ENCODE measurements at places on chromosomes 4 and X. TPM values are rescaled to one million over a fixed set of nuclear protein-coding genes. Genes with fewer than 3 reads are reported as not detected.
A peak's percentile ranks its signal among the peaks of the same experiment; 100 is the strongest.

Gene CXorf49
- not detected for total RNA-seq

Gene CLNK
- total RNA-seq, result not detected

Gene INTS6L
- total RNA-seq, result 19.6 TPM

Gene IL13RA2
- not detected for total RNA-seq

Gene IL2RG
- total RNA-seq, result 0.28 TPM

Gene GALNTL6
- total RNA-seq, result not detected

Gene MAGEA6
- 0.57 TPM for total RNA-seq

Gene PNMA5
- not detected for total RNA-seq

Gene TMEM156
- total RNA-seq, result 5.8 TPM

Gene CSAG1
- not detected for total RNA-seq

GRCh38 chr4:77190053-77190452 lies 33.0 kb downstream of the CCNG2 start:
- no peak for DNase-seq

DNA sequence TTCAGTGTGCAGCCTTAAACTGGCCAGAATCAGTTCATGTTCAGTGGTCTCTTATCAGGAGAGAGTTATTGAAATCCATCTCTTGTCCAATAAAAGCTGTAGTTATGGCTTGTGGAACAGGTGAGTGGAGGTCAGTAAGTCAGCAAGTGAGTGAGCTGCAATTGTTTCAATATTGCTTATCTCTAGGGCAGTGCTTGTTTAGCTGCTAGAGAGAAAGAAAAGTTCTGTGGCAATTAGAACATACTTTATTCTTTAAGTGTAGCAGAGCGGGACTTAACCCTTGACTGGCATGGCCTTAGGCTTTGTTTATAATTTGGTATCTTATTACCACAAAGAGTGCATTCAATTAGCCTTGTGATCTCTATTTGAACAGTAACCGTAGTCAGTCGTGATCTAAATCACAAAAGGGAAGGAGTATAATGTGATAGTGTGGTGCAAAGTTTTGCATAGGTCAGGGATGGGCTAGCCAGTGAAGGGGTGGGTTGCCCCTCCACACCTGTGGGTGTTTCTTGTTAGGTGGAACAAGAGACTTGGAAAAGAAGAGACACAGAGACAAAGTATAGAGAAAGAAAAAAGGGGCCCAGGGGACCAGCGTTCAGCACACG lies 6.9 kb upstream of the ETDC start:
- DNase-seq, result no peak

DNA sequence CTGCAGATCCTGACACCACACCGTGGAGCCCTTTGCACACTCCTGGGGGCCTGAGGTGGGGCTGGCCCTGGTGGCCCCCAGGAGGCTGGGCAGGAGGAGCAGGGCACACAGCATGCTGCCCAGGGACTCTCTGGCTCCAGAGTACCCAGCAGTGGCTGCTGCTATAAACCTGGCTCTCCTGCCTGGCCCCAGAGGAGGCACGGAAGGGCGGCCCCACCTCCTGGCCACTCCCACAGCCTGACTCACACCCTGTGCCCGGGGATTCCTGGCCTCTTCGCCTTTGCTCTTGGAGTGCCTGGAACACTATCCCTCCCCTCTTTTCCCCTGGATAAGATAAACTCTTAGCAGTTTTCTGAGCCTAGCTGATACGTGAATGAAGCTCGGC lies at the start of gene PSAPL1:
PSAPL1 (minus strand) TSS at position 165 of the 385 bp plus-strand sequence; CDS start at position 114, 51 bp downstream.
- DNase-seq, result no peak

GRCh38 chr4:151997461-151997860 lies 236.7 kb upstream of the GATB start:
- DNase-seq, result no peak

DNA sequence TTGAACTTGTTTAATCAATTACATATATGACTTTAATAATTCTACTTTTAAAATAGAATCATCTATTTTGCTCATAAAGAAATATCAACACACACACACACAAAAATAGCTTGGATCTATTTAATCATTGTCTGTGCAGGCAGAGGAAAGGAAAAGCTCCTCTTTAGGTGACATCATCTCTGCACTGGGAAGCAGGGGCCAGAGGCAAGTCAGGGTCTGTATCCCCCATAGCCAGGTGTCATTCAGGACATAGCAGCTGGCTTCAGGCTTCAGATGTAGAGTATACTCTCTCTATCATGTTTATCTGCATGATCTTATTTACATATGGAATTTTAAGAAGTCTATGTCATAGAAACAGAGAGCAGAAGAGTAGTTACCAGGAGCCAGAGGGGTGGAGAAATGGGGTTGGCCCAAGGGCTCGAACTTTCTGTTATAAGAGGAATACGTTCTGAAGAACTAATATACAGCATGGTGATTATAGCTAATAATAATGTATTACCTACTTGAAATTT lies 110.4 kb upstream of the LDB2 start:
- DNase-seq, result no peak

- no peak for DNase-seq
Observed at GRCh38 chr4:151067316-151067970, 32.0 kb upstream of the RPS3A start.

- DNase-seq, result no peak
Observed at GRCh38 chr4:6577409-6577808, 2.4 kb downstream of the MAN2B2 start.

DNA sequence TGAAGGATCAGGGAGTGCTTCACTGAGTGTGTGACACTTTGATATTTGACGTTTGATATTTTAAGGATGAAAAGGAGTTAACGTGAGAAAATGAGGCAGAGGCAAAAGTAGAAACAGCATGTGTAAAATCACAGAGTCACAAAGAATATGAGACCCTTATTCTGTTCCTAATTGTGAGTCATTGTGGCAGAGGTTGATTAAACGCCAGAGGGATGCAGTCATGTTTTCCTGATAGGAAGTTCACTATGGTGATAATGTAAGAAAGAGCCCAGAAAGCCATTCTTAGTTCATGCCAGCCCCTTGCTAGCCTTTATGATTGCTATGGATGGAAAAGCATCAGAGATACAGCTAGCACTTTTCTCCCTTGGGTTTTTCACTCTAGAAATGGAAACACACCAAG lies 33.5 kb upstream of the IGSF1 start:
- no peak for DNase-seq

DNA sequence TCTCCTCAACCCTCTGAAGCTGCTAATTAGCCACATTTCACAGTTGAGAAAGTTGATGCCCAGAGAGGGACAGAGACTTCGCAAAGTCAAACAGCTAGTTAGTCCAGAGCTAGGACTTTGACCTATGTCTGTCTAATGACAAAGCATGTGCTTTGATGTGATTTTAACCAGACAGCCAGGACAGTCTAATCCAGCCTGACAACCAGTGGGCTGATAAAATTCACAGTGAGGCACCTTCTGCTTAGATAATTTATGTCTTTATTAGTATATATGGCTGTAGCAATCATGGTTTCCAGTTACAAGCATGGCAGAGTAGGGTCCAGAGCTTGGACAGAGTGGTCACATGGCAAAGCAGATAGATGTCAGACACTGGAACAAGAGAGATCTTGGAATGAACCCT lies 133.6 kb upstream of the C1QTNF7 start:
- DNase-seq, result no peak

- no peak for DNase-seq
Observed at GRCh38 chr4:137651128-137651527, 118.8 kb upstream of the PCDH18 start.

DNA sequence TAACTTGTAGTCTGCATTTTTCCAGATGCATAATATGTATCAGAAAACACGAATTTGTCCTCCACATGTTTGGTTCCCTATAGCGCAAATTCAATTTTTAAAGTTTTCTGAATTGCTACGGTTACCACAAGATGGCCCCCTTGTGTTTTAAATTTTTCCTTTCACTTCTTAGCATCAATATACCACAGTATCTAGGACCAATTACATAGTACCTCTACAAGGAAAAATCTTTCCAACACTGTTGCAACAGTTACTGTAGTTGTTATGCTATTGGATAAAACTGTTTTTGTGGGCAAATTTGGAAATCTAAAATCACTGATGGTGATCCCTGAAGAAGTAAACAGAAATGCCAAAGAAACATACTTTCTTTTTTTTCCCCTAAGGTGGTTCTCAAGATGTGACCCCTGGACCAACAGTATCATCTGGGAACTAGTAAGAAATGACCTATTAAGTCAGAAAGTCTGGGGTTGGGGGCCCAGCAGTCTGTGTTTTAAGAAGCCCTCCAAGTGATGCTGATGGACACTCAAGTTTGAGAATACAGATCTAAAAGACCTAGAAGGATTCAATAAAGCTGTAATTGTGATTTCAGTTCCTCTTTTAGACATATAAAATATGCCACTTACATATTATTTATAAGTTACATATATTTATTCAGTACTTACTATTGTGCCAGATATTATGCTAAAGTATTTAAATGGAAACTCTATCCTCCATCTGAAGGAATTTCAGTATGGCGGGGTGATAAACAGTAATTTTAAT lies 3.1 kb downstream of the ZGRF1 start:
- peak; percentile 13 for DNase-seq

- DNase-seq, result no peak
Observed at GRCh38 chrX:74340051-74340450, 36.1 kb downstream of the ZCCHC13 start.

DNA sequence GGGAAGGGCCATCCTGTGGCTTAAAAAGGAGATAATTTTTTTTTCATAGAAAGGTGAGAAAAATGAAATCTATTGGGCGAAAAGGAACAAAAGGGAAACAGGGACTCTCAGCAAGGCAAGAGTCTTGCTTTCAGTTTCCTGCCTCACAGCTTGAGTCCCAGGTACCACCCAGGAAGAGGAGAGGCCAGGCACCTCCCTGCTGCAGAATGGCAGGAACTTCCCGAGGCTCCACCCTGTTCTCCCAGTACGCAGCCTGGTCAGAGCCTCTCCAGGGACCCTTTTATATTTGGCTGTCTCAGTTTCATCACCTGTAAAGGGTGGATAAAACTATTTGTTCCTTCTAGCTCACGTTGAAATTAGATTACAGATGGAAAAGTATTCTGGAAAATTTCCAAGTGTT lies 33.8 kb downstream of the UCHL1 start:
- DNase-seq, result no peak

DNA sequence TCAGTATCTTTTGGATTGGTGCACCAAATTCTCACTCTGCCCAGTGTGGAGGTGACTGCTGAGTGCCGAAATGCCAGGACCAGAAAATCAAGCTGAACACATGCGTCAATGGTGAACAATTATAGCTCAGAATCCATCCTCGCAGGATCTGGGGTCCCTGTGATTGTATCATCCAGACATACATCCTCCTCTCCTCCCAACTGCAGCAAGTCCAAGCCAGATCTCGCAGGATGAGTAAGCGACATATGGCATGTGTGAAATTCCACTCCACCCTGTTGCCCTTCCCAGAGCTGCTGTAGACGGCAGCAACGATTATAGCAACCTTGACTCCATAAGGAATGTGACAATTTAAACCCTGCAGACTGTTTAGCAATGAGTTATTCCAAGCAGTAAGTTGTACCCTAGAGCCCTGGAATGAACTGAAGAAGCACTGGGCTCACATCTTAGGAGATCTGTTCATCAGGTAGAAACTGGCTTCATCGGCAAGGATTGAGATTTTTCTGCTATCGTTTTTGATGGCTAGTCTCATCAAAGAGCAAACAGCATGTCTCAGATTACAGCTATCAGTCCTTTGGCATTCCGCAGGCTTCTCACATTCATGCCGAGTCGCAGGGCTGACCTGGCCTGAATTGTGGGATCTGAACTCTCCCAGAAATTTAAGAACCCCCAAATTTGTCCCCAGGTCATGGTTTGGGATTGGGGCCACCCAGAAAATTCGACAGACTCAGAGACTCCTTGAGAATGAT lies 35.5 kb upstream of the SORBS2 start:
- DNase-seq, result no peak

DNA sequence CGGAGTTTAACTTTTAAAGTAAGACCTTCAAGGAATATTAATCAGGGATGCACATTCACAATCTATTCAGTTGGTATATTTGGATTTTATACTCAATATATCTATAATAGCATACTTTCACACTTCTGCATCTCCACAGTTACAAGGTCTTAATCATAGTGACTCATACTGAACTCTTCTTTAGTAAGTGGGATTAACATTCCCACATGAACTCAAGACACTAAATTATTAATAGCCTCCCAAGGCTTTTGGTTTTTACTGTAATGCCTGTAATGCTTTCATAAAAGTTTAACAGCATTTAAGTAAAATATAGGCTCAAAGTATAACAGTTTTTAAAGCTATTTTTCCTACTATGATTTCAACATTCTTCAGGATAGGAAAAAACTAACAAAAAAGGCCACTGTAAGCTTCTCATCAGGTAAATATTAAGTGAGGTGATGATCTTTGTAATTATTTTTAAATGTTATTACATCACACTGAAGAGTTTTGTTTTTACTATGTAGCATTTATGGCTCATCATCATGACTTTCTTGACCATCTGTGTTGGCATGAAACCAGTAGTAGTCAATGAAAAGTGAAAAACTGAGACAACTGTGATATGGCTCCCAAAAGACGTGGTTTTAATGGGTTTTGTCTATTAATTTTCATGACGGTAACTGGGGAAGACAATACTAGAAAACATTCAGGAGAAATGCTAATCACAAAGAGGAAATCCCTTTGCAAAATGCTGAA lies 91.5 kb upstream of the GALNT7 start:
- no peak for DNase-seq

DNA sequence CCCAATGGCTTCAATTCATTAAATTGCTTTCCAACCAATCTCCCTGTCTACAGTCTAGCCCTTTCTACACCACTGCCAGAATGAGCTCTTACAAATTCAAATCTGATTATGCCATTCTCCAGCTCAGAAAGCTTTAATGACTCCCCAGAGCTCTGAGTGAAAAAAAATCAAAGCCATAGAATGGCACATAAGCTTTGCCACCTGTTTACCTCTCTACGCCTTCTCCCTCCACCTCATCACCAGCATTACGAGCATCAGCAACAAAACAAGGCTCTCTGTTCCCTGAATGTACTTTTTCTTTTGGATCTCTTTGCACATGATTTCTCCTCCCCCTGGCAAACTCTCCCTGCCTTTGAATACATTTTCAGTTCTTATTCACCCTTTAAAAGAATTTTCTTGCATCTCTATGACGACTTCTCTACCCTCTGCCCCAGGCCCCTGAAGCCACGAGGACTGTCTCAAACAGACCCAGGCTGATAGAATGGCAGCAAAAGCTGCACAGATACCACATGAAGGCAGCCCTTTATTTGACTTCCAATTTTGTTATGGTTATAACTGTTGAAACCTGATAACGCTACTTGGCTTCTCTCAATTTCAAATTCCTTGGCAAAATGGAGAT lies 516.0 kb downstream of the PCDH7 start:
- no peak for DNase-seq

- no peak for DNase-seq
Observed at GRCh38 chrX:95956745-95957144, 727.9 kb upstream of the DIAPH2 start.
